ENCODE measurements at places on chromosomes 16 and 17.

- peak; percentile 6 for DNase-seq
Observed at GRCh38 chr17:33667052-33667509, 374.0 kb upstream of the ASIC2 start.

- no peak for DNase-seq
Observed at GRCh38 chr17:50908140-50908859, 42.1 kb upstream of the TOB1 start.

DNA sequence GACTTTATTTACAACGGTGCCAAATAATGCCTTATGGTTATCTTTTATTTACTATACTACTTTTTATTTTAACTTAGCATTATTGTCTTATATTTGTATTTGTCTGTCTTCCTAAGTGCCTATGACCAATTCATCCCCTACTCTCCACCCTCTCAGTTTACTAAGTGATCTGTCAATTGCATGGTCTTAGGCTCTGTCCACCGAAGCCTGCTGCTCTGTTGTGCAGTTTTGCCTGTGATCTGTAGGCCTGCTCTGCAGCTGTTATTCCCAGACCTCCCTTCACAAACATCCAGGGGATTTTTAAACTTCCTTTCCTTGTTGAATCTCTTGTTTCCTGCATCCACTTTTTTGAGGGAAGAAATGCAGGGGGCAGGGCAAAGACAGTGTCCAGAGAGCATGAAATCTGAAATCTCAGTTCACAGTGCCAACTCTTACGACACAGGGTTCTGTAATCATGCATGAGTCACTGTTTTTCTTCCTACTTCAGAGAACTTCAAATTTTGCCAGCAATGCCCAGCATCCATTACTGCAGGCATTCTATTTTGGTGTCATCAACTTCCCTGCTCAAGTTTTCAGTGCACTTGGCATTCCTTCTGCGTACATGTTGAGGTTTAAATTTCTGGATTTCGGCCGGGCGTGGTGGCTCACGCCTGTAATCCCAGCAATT is 11.4 kb downstream of the SLFN5 start:
- DNase-seq = no peak

DNA sequence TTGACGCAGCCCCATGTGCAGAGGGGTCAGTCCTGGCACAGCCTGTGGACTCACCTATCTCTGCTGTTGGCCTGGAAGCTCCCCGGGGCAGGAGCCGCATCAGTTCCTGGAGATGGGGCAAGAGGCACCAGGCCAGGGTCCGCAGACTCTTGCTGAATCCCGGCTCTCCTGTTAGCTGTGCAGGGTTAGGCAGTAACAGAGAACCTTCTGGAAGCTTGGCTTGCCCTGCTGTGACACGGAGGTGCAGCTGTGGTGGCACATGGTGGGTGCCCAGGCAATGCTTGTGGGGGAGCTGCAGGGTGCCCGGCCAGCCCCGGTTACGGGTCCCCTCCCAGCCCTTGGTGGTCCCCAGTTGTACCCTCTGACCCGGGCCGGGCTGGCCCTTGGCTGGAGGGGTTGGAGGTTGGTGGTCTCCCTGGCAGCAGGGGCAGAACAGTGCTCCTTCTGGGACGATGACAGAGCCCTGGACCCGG is 26.0 kb upstream of the ZNF469 start:
- no peak for DNase-seq

GRCh38 chr17:55063885-55064874 is 95.6 kb downstream of the STXBP4 start:
- DNase-seq = no peak

DNA sequence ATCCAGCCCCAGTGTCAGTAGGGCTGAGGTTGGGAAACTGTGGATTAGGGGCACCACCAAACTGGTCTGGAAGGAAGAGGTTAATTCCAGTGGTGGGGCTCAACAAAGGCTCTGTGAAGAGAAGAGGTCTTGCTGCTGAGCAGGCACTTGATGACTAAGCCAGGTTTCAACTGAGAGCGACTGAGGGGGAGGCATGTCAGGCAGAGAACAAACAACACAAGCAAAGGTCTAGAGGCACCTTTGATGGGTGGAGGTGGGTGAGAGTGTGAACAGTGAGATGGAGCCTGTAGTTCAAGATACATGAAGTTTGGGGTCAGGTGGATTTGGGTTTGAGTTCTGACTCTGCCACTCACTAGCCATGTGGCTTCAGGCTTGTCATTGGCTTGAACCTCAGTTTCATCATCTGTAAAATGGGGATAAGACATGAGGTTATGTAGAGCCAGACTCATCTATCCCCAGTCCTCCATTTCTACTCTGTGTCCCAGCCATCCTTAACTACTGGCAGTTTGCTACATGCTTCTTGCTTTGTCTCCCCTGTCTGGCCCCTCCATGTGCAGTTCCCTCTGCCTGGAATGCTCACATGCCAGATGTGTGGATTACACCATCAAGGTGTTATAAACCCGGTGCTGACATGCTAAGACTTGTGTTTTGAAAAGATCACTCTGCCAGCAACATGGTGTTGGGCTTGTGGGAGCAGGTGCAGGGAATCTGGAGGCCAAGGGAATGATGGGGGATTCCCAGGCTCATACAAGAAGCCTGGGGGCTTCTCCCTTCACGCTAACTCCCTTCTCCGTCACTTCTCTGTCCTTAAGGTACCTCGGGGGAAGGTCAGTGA is 3.0 kb upstream of the RMI2 start:
- DNase-seq = no peak

DNA sequence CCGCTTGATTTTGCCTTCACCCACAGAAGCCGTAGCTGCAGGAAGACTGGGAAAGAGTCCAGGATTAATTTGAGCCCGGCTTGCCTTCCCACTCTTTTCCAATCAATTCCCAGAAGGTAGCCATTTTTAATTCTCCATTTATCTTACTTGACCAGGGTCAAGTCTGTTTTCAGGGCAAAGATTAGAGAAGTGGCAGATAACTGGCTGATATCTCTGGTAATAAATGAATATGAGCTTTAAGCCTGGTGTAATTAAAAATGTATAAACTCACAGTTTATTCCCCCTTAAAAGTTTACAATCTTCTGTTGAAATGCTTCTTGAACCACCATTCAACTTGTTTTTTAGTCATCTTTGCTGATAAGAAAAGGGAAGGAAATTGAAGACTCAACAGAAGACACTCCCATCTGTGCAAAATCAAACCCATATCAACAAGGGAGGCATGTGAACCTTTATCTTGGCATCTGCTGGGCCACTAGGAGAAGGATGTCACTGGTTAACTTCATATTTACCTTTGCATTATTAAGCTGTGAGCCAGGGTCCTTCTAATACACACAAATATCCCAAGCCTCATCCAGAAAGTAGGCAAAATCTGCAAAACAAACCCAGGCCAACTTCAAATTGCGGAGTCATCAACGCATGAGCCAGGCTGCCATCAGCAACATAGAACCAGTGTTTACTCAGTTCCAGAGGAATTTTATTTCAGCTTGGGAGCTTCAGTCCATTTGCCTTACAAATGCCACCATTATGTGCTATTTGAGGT is 314.6 kb upstream of the MAF start:
- no peak for DNase-seq

GRCh38 chr17:68205808-68206720 is 41.8 kb upstream of the AMZ2 start:
- DNase-seq = no peak

DNA sequence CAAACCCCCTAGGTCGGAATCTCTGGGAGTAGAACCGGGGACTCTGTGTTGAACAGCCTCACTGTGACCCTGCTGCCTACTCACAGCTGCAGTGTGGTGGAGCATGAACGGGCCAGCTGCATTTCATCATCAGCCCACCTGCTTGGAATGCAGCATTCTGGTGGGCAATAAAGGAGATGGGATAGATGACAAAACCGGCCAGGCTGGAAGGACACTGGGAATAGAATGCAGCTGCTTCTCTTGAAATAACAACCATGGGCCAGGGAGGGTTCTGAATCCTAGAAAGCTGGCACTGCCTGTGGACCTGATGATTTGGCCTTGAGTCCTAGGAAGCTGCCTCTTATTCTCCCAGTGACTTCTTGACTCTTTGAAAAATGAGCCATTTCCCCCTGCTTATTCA is 23.5 kb downstream of the CFAP97D1 start:
- no peak for DNase-seq

DNA sequence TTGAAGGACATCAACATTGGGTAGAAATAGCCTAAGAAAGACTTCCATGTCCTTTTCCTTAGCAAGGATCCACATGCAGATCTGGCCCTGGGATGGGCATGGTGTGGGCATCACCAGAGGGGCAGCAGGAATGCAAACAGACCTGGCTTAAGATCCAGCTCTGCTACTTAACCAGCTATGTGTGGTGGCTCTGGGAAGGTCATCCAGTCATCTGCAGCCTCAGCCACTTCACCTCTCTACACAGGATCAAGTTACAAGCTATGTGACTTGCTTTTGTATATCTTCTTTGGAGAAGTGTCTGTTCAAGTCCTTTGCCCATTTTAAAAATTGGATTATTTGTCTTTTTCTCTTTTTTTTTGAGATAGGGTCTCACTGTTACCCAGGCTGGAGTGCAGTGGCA is 13.5 kb upstream of the ADORA2B start:
- DNase-seq = no peak
